ENCODE measurements at places on chromosomes 13 and 19. TPM values are rescaled to one million over a fixed set of nuclear protein-coding genes. Genes with fewer than 3 reads are reported as not detected.
A peak's percentile ranks its signal among the peaks of the same experiment; 100 is the strongest.

The ZNF470 gene
- total RNA-seq = 5.8 TPM

The PRSS57 gene
- not detected for total RNA-seq

- peak; percentile 66 for DNase-seq
These were observed 6.5 kb downstream of the PIAS4 start for GRCh38 chr19:4013886-4014540.

- no peak for DNase-seq
These were observed 2353.0 kb downstream of the PCDH9 start for GRCh38 chr13:64877176-64877575.

DNA sequence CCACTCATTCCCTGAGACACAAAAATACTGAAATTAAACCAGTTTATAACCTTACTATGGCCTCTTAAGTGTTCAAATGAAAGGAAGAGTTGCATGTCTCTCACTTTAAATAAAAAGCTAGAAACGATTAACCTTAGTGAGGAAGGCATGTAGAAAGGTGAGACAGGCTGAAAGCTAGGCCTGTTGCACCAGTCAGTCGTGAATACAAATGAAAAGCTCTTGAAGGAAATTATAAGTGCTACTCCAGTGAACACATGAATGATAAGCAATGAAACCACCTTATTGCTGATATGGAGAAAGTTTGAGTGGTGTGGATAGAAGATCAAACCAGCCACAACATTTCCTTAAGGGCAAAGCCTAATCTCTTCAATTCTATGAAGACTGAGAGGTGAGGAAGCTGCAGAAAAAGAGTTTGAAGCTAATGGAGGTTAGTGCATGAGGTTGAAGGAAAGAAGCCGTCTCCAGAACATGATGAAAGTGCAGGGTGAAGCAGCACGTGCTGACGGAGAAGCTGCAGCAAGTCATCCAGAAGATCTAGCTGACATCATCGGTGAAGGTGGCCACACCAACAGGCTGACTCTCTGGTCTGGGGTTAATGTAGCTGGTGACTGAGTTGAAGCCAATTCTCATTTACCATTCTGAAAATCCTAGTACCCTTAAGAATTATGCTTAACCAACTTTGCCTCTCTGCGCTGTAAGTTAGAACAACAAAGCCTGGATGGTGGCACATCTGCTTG is 94.5 kb upstream of the TEX29 start:
- DNase-seq = no peak

DNA sequence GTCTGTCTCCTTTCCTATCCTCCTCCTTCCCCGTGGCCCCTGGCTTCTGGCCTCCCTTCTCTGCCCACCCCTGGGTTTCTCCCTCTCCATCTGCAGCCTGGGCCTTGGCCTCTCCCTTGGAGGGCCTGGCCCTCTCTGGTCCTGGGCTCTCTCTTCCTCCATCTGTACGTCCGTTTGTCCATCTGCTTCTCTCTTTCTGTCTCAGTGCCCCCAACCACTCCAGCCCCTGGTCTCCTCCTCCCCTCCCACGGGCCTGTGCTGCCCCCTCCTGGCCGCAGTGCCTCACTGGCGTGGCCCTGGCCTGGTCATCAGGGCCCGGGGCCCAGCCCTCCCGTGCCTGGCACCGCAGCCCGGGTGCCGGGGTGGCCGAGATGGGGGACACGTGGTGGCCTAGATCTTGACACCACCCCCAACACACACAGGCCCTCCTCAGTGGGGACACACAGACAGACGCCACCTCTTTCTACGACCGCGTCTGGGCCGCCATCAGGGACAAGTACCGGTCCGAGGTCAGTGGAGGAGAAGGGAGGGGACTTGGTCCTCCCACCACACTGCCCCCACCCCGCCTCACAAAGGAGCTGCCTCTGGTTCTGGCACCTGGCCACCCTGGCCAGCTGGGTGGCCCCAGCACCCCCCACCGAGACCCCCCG is 11.3 kb downstream of the PRKCSH start:
- peak; percentile 78 for DNase-seq

All from sigmoid colon (tissue), 7 donors.